ENCODE measurements at places on chromosomes 5 and 9. TPM values are rescaled to one million over a fixed set of nuclear protein-coding genes. Genes with fewer than 3 reads are reported as not detected.

GRCh38 chr9:15512889-15513288 is 2.1 kb upstream of the PSIP1 start:
- no peak overlapping the region for H3K4me3 ChIP-seq
- H3K27ac ChIP-seq: no peak overlapping the region
- no peaks in the 10 kb centered on the region for H3K36me3 ChIP-seq
- peaks cover 12% of the 10 kb centered on the region for H3K4me1 ChIP-seq
- no peaks in the 10 kb centered on the region for H3K27me3 ChIP-seq

GRCh38 chr9:129307227-129307970 is 129.3 kb upstream of the IER5L start:
- H3K27me3 ChIP-seq: no peaks in the 10 kb centered on the region
- H3K27ac ChIP-seq: no peak overlapping the region
- no peak overlapping the region for H3K4me3 ChIP-seq
- no peaks in the 10 kb centered on the region for H3K36me3 ChIP-seq
- 0 out of 2 replicates have a peak, but pooled peaks cover 3% of the 10 kb centered on the region for H3K4me1 ChIP-seq
- DNase-seq: peak; percentile 27

- H3K36me3 ChIP-seq: peaks cover 17% of the 10 kb centered on the region
- no peaks in the 10 kb centered on the region for H3K4me1 ChIP-seq
- H3K27ac ChIP-seq: no peak overlapping the region
- no peak overlapping the region for H3K4me3 ChIP-seq
- DNase-seq: no peak
These were observed 87.5 kb upstream of the FBXW11 start for GRCh38 chr5:172093965-172094364.

GRCh38 chr5:115586525-115587146 is 15.6 kb downstream of the TICAM2 start:
- no peak overlapping the region for H3K27ac ChIP-seq
- H3K27me3 ChIP-seq: no peaks in the 10 kb centered on the region
- no peak overlapping the region for H3K4me3 ChIP-seq
- DNase-seq: peak; percentile 77
- peaks cover 15% of the 10 kb centered on the region for H3K4me1 ChIP-seq

- H3K27ac ChIP-seq: peak overlapping the region; percentile 88
- H3K4me1 ChIP-seq: peaks cover 21% of the 10 kb centered on the region
- peak; percentile 93 for DNase-seq
- no peaks in the 10 kb centered on the region for H3K36me3 ChIP-seq
- no peaks in the 10 kb centered on the region for H3K27me3 ChIP-seq
- H3K4me3 ChIP-seq: peak overlapping the region; percentile 42
These were observed 42.3 kb upstream of the MUSK start for GRCh38 chr9:110626101-110626829.

- H3K36me3 ChIP-seq: no peaks in the 10 kb centered on the region
- DNase-seq: no peak
- no peak overlapping the region for H3K4me3 ChIP-seq
- no peaks in the 10 kb centered on the region for H3K27me3 ChIP-seq
- H3K4me1 ChIP-seq: 0 out of 2 replicates have a peak, but pooled peaks cover 9% of the 10 kb centered on the region
These were observed 161.9 kb downstream of the ZSWIM6 start for GRCh38 chr5:61493973-61494372.

DNA sequence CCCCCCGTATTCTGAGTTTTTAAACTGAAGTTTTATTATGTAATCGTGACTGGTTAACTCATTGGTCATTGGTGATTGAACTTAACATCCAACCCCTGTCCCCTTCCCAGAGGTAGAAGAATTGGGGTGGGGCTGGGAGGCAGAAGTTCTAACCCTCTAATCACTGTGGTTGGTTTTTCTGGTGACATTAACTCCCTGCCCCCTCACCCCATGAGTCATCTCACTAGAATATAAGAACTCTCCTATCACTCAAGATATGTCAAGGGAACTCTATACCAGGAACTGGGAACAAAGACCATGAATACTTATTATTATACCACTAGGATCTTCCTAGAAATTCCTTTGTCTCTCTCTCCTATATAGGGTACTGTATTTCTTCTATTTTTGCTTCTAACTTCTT is 52.3 kb upstream of the CAVIN4 start:
- no peaks in the 10 kb centered on the region for H3K36me3 ChIP-seq
- no peaks in the 10 kb centered on the region for H3K27me3 ChIP-seq
- H3K27ac ChIP-seq: no peak overlapping the region
- no peak overlapping the region for H3K4me3 ChIP-seq
- no peak for DNase-seq

- H3K4me1 ChIP-seq: peaks cover 25% of the 10 kb centered on the region
- H3K36me3 ChIP-seq: no peaks in the 10 kb centered on the region
- H3K4me3 ChIP-seq: no peak overlapping the region
These were observed 118.8 kb downstream of the BOD1 start for GRCh38 chr5:173497685-173498084.

- no peaks in the 10 kb centered on the region for H3K27me3 ChIP-seq
- H3K27ac ChIP-seq: no peak overlapping the region
- H3K4me3 ChIP-seq: no peak overlapping the region
- peaks cover 14% of the 10 kb centered on the region for H3K4me1 ChIP-seq
- peak; percentile 15 for DNase-seq
These were observed 93.1 kb upstream of the RETREG1 start for GRCh38 chr5:16709691-16710433.

The CATSPER3 gene
- 0.11 TPM for total RNA-seq

DNA sequence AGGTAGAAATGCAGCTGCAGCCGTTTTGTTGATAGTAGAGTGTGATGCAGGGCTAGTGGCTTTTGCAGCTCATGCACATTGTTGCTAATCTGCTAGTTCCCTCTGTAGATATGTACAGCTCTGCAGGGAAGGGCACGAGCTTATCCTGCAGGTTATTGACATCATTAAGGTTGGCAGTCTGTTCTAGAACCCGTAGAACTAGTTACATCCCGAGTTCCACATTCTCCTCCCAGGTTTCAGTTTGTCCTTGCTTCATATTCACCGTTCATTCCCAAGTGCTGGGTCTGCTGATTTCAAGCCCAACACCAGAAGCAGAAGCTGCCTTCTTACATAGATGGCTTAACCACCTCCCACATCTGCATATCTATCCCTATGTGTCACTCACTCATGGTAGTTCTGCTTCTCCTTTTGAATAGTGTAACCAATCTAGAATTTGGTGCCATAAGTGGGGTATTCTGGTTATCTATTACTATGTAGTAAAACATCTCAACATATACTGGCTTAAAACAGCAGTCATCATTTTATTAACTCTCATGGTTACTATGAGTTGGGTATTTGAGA is 38.1 kb downstream of the CRHBP start:
- H3K4me3 ChIP-seq: no peak overlapping the region
- no peak overlapping the region for H3K27ac ChIP-seq
- peaks cover 3% of the 10 kb centered on the region for H3K27me3 ChIP-seq
- no peaks in the 10 kb centered on the region for H3K36me3 ChIP-seq

DNA sequence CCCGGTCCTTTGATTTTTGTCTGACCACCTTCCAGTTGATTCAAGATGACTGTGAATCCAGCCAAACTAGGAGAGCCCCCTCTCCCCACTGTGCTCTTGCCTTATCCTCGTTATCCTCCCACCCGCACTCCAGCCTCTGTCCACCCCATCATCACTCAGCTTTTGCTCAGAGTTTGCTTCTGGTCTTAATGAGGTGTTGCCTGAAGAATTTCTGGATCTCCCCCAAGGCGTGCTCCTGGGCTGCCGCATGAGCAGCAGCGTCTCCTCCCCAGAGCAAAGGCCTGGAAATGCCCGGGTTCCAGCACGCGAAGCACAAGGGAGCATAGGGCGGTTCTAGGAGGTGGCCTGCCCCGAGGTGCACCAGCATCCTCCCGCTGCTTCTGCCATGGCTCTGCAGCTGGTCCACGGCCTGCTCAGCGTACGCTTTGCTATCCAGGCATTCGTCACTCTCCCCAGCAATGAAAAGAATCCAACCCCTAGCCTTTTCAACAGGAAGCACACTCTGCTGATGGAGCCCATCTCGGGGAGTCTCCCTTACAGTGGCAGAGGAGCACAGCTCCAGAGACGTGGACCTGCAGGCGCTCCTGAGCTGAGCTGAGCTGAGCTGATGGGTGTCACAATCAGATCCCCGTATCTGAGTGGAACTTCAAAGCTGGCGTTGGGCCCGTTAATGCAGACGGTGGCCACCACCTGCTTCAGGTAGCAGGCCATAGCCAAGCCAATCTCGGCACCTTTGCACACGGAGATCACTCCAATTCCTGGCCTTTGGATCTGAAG is 50.7 kb downstream of the BAAT start:
- 0 out of 2 replicates have a peak, but pooled peaks cover 10% of the 10 kb centered on the region for H3K27me3 ChIP-seq
- no peak overlapping the region for H3K27ac ChIP-seq
- no peaks in the 10 kb centered on the region for H3K36me3 ChIP-seq
- H3K4me1 ChIP-seq: no peaks in the 10 kb centered on the region
- no peak overlapping the region for H3K4me3 ChIP-seq

DNA sequence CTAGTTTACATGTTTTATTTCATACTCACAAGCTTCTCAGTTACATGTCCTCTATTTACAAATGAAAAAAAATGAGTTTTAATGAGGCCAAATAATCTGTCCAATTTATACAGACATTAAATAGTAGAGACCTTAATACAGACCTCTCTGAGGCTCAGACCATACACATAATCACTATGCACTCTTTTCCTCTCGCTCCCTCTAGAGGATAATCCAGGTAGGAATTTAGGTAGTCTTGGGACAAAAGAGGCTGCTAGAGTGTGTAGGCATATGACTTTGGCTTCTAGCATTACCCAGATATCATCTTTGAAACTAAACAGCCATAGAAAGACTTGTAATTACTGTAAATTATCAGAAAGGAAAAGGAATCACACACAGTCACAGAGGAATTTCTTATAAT is 444.7 kb downstream of the HINT1 start:
- H3K36me3 ChIP-seq: no peaks in the 10 kb centered on the region
- DNase-seq: peak; percentile 0
- H3K27me3 ChIP-seq: no peaks in the 10 kb centered on the region
- no peaks in the 10 kb centered on the region for H3K4me1 ChIP-seq

DNA sequence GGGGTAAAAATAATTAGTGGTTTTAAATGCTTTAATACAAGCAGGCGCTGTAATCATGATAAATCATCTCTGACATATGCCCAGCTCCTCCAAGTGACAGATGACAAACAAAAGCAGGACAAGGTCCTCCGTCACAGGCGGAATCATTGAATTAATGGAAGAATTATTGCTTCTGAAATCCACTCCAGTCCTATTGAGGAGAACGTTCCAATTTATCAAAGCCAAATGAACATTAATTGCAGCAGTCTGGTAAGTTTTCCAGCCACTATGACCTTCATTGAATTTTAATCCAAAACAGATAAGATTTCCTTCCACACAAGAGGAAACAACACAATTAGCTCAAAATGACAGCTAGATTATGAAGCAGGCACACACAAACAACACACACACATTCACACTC is 136.8 kb downstream of the ASTN2 start:
- H3K4me1 ChIP-seq: no peaks in the 10 kb centered on the region
- no peak for DNase-seq
- no peaks in the 10 kb centered on the region for H3K36me3 ChIP-seq
- H3K4me3 ChIP-seq: no peak overlapping the region
- no peak overlapping the region for H3K27ac ChIP-seq
- H3K27me3 ChIP-seq: no peaks in the 10 kb centered on the region

DNA sequence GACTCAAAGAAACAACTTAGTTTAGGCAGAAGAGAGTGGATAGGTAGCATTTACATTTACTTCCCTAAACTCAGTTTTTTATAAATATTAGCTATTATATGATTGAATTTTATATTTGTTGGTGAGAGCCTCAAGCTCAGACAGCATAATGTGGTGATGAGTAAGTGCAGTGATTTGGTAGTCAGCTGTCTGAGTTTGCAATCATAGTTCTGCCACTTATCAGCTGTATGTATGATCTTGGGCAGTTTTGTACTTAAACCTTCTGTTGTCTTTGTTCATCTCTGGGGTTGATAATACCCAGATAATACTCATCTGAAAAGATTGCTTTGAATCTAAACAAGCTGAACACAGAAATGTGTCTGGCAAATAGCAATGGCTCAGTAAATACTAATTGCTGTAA is 108.8 kb downstream of the ANXA1 start:
- H3K4me1 ChIP-seq: no peaks in the 10 kb centered on the region
- no peaks in the 10 kb centered on the region for H3K27me3 ChIP-seq
- H3K27ac ChIP-seq: no peak overlapping the region
- DNase-seq: no peak
- H3K4me3 ChIP-seq: no peak overlapping the region

- H3K36me3 ChIP-seq: no peaks in the 10 kb centered on the region
- H3K4me1 ChIP-seq: peaks cover 22% of the 10 kb centered on the region
- no peak overlapping the region for H3K4me3 ChIP-seq
- H3K27ac ChIP-seq: no peak overlapping the region
These were observed 154.6 kb downstream of the PIK3R1 start for GRCh38 chr5:68370196-68370595.

GRCh38 chr5:157186309-157187045 is 5.8 kb downstream of the ITK start:
- no peak overlapping the region for H3K4me3 ChIP-seq
- H3K4me1 ChIP-seq: no peaks in the 10 kb centered on the region
- peaks cover 46% of the 10 kb centered on the region for H3K27me3 ChIP-seq
- H3K36me3 ChIP-seq: no peaks in the 10 kb centered on the region
- no peak overlapping the region for H3K27ac ChIP-seq
- no peak for DNase-seq

- no peaks in the 10 kb centered on the region for H3K4me1 ChIP-seq
- DNase-seq: peak; percentile 20
- H3K4me3 ChIP-seq: no peak overlapping the region
- H3K27ac ChIP-seq: no peak overlapping the region
- H3K36me3 ChIP-seq: no peaks in the 10 kb centered on the region
These were observed 54.1 kb downstream of the MRPS30 start for GRCh38 chr5:44862808-44863207.

The RETREG1 gene
- 0.22 TPM for total RNA-seq

DNA sequence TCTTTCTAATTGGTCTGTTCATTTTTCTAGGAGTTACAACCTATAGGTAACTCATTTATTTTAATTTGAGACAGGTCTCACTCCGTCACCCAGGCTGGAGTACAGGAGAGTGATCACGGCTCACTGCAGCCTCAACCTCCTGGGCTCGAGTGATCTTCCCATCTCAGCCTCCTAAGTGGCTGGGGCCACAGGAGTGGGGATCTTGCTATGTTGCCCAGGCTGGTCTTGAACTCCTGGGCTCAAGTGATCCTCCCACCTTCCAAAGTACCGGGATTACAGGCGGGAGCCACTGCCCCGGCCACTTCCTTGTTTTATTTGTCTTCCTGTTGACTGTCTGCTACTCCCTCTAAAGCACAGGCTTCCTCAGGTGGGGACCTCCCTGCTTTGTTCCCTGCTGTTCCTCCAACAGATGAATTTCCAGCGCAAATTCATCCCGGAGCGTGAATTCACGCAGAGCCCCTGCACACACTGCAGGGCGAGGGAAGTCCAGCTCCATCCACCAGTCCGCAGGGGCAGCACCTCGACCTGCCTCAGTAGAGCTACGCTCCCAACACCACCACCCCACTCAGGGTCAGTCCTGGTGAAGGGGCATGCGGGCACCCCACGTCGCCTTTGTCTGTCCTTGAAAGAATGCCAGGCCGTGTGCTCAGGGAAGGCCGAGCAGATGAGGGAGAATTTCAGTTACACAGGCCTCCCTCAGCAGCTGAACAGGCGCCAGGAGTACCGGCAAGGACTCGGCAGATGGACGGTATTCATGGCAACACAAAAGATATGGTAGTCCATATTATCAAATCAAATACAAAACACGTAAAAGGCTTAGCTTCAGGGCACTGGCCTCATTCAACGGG is 6.3 kb downstream of the QSOX2 start:
- no peak for DNase-seq
- H3K4me3 ChIP-seq: no peak overlapping the region
- H3K27ac ChIP-seq: no peak overlapping the region
- H3K4me1 ChIP-seq: peaks cover 6% of the 10 kb centered on the region

Data from GM23248 (cell line).